ENCODE measurements at places on chromosomes 1 and 21.

DNA sequence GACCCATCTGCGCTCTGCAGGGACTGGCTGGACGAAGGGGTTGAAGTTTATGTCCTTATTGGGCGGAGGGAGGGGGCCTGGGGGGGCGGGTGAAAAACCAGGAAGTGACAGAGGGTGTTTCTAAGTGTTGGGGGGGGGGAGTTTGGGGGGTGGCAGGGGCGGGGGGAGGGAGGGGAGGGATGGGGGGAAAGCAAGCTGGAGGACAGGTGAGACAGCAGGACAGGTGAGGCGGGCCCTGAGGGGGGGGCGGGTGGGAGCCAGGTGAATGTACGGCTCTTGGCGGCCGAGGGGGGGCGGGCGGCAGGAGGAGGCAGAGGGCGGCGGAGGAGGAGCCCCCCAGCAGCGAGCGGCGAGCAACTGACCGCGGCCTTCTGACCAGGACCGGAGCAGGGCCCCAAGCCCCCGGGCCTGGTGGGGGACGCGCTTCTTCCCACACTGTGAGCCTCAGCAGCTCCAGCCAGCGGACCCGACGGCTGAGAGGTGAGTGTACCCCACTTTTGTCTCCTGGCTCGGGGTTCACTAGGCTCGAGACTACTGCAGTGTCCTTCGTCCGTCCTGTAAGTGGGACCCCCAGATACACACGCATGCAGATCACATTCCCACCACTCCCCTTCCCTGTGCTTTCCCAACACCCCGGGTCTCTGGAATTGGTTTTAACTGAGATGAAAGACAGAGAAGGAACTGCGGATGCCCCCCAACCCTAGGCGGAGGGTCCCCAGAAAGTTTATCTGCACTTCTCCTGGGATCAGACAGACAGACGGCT is at the start of gene ZBTB7B:
Gene ZBTB7B (plus strand): TSS at position 339 of the 763 bp plus-strand sequence. CDS start 11,859 bp downstream, outside the sequence.
- H3K4me3 ChIP-seq = peak within 1 kb of the TSS; percentile 86
- no peak for DNase-seq
- peak within 1 kb of the TSS; percentile 96 for H3K27ac ChIP-seq

DNA sequence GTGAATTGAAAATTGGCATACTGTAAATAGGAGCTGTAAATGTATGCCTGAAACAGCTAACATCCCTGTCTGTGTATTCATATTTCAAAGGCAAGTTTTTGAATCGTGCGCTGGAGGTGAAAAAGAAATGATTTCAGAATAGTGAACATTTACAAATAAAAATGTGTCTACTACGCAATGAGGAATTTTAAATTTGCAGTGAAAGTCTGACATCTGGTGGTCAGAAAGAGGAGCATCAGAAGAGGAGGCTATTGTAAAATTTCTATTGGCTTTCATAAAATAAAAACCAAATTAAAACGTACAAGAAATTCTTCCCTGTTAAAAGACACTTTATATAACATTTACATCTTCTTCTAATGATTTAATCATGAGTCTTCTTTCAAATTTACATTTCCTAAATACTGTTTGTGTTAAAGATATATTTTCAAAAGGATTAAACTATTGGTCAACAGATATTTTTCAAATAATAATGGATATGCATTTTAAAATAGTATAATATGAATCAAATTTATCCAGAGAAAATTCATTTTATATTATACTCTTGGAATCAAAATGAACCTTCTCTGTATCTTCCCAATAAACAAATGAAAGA is 113.7 kb upstream of the RRP15 start:
- no peaks in the 10 kb centered on the region for H3K36me3 ChIP-seq
- no peak overlapping the region for H3K27ac ChIP-seq
- H3K27me3 ChIP-seq = peaks cover under 1% of the 10 kb centered on the region
- DNase-seq = peak; percentile 70
- H3K4me3 ChIP-seq = no peak overlapping the region
- no peaks in the 10 kb centered on the region for H3K4me1 ChIP-seq

- H3K27me3 ChIP-seq = no peaks in the 10 kb centered on the region
- H3K27ac ChIP-seq = no peak overlapping the region
- H3K4me3 ChIP-seq = no peak overlapping the region
- peaks cover 18% of the 10 kb centered on the region for H3K36me3 ChIP-seq
These were observed 28.9 kb upstream of the CD101 start for GRCh38 chr1:116972674-116973030.

- H3K4me3 ChIP-seq = no peak overlapping the region
- H3K4me1 ChIP-seq = peaks cover 9% of the 10 kb centered on the region
- no peak for DNase-seq
- no peaks in the 10 kb centered on the region for H3K36me3 ChIP-seq
These were observed 10.5 kb downstream of the CDKN2C start for GRCh38 chr1:50980505-50980904.

GRCh38 chr21:46050668-46051378 is 47.1 kb upstream of the COL6A2 start:
- peaks cover 60% of the 10 kb centered on the region for H3K4me1 ChIP-seq
- DNase-seq = no peak
- H3K4me3 ChIP-seq = no peak overlapping the region

GRCh38 chr1:109824349-109825115 is 60.8 kb upstream of the EPS8L3 start:
- H3K4me1 ChIP-seq = peaks cover 37% of the 10 kb centered on the region
- H3K36me3 ChIP-seq = no peaks in the 10 kb centered on the region
- no peak overlapping the region for H3K27ac ChIP-seq
- DNase-seq = no peak
- H3K4me3 ChIP-seq = no peak overlapping the region

DNA sequence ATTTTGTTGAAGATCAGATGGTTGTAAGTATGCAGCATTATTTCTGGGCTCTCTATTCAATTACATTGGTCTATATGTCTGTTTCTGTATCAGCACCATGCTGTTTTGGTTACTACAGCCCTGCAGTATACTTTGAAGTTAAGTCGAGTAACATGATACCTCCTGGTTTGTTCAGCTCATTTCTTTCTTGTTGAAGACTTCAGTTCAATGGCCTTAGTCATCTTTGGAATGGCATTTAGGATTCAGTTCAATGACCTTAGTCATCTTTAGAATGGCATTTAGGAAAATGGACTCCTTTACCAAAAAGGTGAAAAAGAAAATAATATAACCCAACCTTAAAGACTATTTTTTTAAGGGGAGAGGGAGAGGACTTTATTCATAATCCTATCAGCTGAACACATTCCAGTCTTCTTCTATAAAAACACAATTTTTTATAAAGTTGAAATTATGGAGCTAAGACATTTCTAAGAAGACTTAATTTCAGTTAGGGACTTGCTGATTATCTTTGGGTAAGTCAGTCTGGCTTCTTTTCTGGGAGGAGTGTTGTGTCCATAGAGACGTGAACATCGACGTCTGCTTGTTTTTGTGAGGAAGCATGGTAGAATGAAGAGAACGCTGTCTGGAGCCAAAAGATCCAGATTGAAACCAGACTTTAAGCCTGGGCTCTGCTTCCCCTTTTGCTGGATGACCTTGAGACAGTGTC is 48.3 kb downstream of the DDR2 start:
- no peaks in the 10 kb centered on the region for H3K27me3 ChIP-seq
- no peak for DNase-seq
- H3K4me3 ChIP-seq = no peak overlapping the region

DNA sequence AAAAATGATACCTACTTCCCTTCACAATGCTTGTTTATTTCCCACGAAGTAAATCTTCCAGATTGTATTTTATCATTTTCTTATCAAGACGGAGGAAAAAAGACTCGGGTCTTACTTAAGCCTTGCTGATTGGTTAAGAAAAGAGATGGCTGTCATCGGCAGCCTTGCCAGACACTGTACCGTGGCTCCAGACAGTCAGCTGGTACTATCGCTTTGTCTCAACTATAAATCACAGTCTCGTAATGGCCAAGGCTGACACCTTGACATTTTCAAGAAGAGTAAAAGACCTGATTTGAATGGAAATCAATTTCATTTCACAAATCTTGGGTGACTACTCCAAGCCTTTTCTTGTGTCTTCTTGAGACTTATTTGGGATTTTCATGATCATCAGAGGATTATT is 868.0 kb downstream of the USP25 start:
- no peaks in the 10 kb centered on the region for H3K27me3 ChIP-seq
- no peak overlapping the region for H3K27ac ChIP-seq
- H3K4me3 ChIP-seq = no peak overlapping the region
- no peaks in the 10 kb centered on the region for H3K4me1 ChIP-seq
- peaks cover 2% of the 10 kb centered on the region for H3K36me3 ChIP-seq

- H3K27me3 ChIP-seq = no peaks in the 10 kb centered on the region
- H3K36me3 ChIP-seq = no peaks in the 10 kb centered on the region
- DNase-seq = no peak
- H3K4me3 ChIP-seq = no peak overlapping the region
- peaks cover 28% of the 10 kb centered on the region for H3K4me1 ChIP-seq
These were observed 15.6 kb upstream of the ETV3 start for GRCh38 chr1:157153746-157154145.

DNA sequence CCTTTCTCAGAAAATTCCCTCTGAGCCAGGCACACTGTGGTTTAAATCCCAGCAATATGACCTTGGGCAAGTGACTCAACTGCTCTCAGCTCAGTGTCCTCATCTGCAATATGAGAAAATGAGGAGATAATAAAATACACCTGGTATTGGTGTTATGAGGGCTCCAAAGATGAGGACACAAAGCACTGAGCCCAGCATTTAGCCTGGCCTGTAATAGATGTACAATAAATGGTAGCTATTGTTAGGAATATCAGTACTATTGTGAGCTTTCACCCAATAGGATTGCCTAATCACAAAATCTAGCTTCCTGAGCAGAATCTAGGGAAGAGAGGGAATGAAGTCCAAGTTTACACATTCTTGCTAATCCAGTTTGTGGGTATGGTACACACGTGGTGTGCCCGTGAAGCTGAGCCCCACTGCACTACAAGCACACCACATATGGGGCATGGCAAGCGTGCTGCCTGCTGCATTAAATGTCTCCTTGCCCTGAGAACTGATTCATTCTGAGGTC is 24.3 kb upstream of the SLC30A1 start:
- no peaks in the 10 kb centered on the region for H3K27me3 ChIP-seq
- DNase-seq = no peak

DNA sequence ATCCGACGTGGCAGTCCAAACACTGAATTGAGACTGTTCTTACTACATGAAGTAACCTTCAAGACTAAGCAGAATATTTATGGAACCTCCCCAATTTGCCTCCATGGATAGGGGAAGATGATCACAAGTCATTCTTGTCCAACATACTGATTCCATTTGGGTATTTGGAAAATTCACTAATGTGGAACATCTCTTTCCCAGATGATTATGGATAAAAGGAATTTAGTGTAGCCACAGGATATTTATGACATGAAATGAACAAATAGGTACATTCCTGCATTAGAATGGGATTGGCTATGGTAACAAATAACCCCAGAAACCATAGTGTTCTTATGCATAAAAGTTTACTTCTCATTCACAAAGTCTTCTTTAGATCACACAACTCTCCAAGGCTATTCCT is 40.2 kb upstream of the SGIP1 start:
- H3K36me3 ChIP-seq = no peaks in the 10 kb centered on the region
- no peaks in the 10 kb centered on the region for H3K4me1 ChIP-seq
- H3K27me3 ChIP-seq = no peaks in the 10 kb centered on the region
- no peak for DNase-seq
- no peak overlapping the region for H3K4me3 ChIP-seq

- peaks cover 25% of the 10 kb centered on the region for H3K4me1 ChIP-seq
- H3K36me3 ChIP-seq = no peaks in the 10 kb centered on the region
- H3K27ac ChIP-seq = no peak overlapping the region
- DNase-seq = no peak
- peaks cover 17% of the 10 kb centered on the region for H3K27me3 ChIP-seq
These were observed 24.0 kb downstream of the C1QB start for GRCh38 chr1:22676916-22677583.

GRCh38 chr1:12170263-12170671 is 3.5 kb downstream of the TNFRSF1B start:
- DNase-seq = no peak
- no peaks in the 10 kb centered on the region for H3K36me3 ChIP-seq
- H3K4me3 ChIP-seq = no peak overlapping the region
- peaks cover 35% of the 10 kb centered on the region for H3K4me1 ChIP-seq

- no peak overlapping the region for H3K27ac ChIP-seq
- no peak overlapping the region for H3K4me3 ChIP-seq
- H3K27me3 ChIP-seq = peaks cover 33% of the 10 kb centered on the region
- no peaks in the 10 kb centered on the region for H3K4me1 ChIP-seq
- DNase-seq = no peak
These were observed 76.7 kb upstream of the CASZ1 start for GRCh38 chr1:10873189-10873588.

DNA sequence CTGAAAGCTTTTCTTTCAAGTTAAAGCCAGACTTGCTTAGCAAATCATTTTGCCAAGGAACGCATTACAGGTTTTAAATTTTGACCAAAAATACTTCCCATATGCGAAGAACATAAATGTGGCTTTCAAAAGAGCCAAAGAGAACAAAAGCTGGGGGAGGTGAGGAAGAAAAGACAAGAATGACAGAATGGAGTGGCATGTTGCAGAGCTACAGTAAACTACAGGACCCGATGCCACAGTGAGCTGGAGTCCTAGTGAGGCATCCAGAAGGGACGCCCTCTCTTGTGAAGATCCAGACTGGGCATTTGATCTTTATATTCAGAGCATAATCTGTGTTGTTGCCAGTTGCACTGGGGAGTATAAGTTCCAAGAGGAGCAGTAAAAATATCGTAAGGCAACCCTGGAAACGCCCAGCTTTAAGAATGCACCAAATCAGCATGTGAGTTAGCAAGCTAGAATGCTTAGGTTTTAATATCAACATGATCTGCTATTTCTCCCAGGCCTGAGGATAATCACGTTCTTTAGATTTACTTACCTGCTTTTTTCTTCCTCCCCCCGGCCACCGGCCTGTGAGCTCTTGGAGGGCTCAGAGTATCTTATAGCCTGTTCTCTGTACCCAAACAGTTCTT is 48.4 kb upstream of the HOOK1 start:
- peaks cover 8% of the 10 kb centered on the region for H3K4me1 ChIP-seq
- H3K36me3 ChIP-seq = no peaks in the 10 kb centered on the region
- no peak overlapping the region for H3K4me3 ChIP-seq
- no peaks in the 10 kb centered on the region for H3K27me3 ChIP-seq

GRCh38 chr21:42684109-42684916 is 30.9 kb downstream of the PDE9A start:
- H3K36me3 ChIP-seq = peaks cover 9% of the 10 kb centered on the region

- DNase-seq = no peak
- H3K36me3 ChIP-seq = no peaks in the 10 kb centered on the region
- H3K4me3 ChIP-seq = no peak overlapping the region
- no peaks in the 10 kb centered on the region for H3K27me3 ChIP-seq
- no peak overlapping the region for H3K27ac ChIP-seq
These were observed 40.2 kb downstream of the EXO1 start for GRCh38 chr1:241888232-241888631.

- H3K4me1 ChIP-seq = no peaks in the 10 kb centered on the region
- H3K27me3 ChIP-seq = no peaks in the 10 kb centered on the region
These were observed at the start of gene GBP4 for GRCh38 chr1:89198491-89199072. TSS of gene GBP4 (minus strand) at chr1:89198942. CDS start at chr1:89198834, 108 bp downstream.

Measured in muscle of leg (tissue), 16 donors.